ENCODE measurements at places on chromosomes 13 and 19. TPM values are rescaled to one million over a fixed set of nuclear protein-coding genes. Genes with fewer than 3 reads are reported as not detected.

DNA sequence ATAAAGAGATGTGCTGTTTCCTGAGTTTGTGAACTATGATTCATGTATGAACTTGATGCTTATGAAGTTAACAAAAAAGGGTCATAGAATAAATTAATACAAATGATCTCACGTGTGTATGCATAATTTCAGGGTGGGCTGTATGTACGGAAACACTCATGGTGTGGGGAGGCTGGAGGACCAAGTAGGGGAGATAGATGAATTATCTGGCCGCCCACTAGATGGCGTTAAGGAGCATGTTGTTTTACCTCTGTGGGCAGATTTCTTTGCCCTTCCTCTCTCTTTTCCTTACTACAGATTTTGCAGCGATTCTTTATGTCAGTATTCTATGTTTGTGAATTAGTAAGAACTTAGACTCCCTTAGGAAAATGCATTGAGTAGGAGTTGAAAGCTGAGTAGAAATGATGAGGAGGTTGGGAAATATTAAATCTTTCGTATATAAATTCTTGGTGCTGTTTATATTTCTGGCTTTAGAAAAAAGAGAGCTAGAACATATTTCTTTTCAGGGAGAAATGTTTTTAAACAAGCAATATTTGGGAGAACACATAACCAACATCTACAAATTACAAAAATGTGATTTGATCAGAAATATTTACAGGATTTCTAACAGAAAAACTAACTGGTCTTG, 47.4 kb upstream of the TMTC4 start:
- H3K4me1 ChIP-seq: no peaks in the 10 kb centered on the region
- H3K27ac ChIP-seq: no peak overlapping the region
- H3K4me3 ChIP-seq: no peak overlapping the region
- no peaks in the 10 kb centered on the region for H3K36me3 ChIP-seq

DNA sequence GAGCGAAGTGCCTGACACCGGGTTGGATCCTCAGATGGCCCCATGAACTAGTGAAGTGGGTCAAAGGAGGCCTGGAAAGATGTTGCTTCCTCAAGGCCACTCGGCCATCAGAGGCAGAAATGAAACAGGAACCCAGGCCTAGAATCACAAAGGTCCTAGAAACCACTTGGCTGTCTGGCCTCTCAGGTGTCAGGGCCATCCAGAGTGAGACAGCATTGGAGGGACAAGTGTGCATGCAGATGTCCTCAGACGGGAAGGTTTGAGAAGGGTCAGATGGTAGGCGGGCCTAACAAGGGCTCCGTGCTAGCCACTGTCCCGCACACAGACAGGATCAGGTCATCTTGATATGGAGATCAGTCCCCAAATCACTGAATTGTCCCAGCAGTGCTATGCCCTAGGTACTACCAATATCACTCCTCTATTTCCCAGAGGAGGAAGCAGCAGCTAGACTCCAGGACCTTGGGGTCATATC, 14.3 kb downstream of the CCDC97 start:
- DNase-seq: no peak
- H3K27ac ChIP-seq: peak overlapping the region; percentile 81
- peaks cover 52% of the 10 kb centered on the region for H3K4me1 ChIP-seq
- no peaks in the 10 kb centered on the region for H3K27me3 ChIP-seq
- peaks cover 67% of the 10 kb centered on the region for H3K36me3 ChIP-seq

SMIM24 gene
- total RNA-seq: not detected

SCAF1 gene
- 75.0 TPM for total RNA-seq

GRCh38 chr19:5083547-5083965, 114.6 kb downstream of the KDM4B start:
- H3K27ac ChIP-seq: no peak overlapping the region
- H3K27me3 ChIP-seq: no peaks in the 10 kb centered on the region
- H3K4me1 ChIP-seq: no peaks in the 10 kb centered on the region
- no peak for DNase-seq

- peaks cover 99% of the 10 kb centered on the region for H3K36me3 ChIP-seq
- DNase-seq: no peak
- no peaks in the 10 kb centered on the region for H3K27me3 ChIP-seq
- H3K4me3 ChIP-seq: no peak overlapping the region
Observed at GRCh38 chr19:35162471-35163326, 8.2 kb downstream of the FXYD5 start.

ZNF829 gene
- 4.8 TPM for total RNA-seq
